Dorsolateral prefrontal cortex (tissue), 122 donors: ENCODE measurements at places on chromosomes 7 and 10. TPM values are rescaled to one million over a fixed set of nuclear protein-coding genes. Genes with fewer than 3 reads are reported as not detected.
A peak's percentile ranks its signal among the peaks of the same experiment; 100 is the strongest.

ZNF138 gene
- 38.1 TPM for total RNA-seq

LMOD2 gene
- not detected for total RNA-seq

OR2F1 gene
- total RNA-seq, result not detected

LRRC61 gene
- total RNA-seq, result 10.8 TPM

TMEM236 gene
- 0.16 TPM for total RNA-seq

ZNF398 gene
- total RNA-seq, result 24.8 TPM

PRLHR gene
- 1.5 TPM for total RNA-seq

DNA sequence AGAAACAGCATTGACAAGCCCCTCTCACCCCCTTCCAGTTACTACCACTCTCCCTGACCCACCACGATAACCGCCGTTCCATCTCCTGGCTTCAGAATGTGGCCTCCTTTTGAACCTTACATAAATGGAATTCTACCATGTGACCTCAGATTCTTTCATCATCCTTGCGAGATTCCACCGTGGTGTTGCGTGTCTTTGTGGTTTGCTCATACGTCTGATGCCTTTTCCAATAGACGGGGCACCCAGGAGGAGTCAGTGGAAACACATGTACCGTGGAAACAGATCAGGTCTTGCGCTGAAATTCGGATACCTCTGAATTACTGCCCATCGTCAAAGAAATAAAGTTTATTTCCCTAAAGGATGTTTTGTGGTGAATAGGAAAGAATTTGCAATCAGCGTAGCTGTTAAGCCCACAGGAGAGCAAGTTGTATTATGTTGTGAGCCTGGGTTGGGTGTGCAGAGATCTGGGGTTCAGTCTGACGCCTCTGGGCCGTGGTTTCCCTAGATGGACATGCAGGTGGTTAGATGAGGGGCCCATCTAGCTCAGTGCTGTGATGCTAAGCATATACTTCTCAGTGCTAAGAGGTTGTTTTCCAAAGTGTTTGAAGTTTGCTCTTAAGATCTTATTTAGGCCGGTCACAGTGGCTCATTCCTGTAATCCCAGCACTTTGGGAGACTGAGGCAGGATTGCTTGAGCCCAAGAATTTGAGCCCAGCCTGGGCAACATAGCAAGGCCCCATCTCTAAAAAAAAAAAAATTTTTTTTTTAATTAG lies 29.1 kb downstream of the GTF2IRD1 start:
- no peak for DNase-seq

GRCh38 chr10:21488957-21489446 lies 36.5 kb downstream of the SKIDA1 start:
- DNase-seq, result no peak

DNA sequence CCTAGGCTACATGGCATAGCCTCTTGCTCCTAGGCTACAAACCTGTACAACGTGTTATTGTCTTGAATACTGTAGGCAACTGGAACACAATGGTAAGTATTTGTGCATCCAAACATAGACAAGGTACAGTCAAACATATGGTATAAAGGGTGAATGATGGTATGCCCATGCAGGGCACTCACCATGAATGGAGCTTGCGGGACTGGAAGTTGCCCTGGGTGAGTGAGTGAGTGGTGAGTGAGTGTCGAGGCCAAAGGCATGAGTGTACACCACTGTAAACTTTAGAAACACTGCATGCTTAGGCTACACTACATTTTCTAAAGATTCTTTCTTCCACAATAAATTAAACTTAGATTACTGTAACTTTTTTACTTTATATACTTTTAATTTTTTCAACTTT lies 165.7 kb downstream of the PARD3 start:
- no peak for DNase-seq

DNA sequence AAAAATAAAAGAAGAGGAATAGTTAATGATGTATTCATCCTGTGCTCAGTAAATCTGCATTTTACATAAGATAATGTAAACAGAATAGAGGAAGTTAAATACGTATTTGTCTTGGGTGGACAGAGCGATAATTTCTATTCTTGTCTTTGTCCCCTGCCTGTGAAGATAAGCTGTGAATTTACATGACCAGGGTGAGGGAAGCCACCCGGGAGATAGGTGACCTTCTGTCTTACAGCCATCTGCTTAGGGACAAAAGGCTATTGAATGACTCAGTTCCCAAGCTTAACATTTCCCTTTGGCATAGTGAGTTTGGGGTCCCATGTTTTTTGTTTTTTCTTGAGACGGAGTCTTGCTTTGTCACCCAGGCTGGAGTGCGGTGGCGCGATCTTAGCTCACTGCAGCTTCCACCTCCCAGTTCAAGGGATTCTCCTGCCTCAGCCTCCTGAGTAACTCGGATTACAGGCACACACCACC lies 88.7 kb upstream of the KCTD7 start:
- no peak for DNase-seq

DNA sequence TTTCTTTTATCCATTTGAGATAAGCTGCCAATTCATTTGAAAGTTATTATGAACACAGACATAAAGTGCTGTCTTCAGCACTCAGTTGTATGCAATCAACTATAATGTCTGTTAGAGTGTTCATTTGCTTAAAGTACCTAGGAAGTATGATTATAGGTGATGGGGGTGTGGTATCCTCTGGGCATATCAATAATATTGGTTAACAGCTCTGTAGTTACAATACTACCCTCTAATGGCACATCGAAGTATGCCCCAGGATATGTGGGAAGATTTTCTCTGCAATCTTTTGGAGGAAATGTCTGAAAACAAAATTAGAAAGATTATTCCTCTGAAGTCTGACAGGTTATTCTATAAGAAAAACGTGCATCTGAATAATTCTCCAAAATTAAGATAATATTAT lies 429.7 kb downstream of the ARL4A start:
- no peak for DNase-seq

DNA sequence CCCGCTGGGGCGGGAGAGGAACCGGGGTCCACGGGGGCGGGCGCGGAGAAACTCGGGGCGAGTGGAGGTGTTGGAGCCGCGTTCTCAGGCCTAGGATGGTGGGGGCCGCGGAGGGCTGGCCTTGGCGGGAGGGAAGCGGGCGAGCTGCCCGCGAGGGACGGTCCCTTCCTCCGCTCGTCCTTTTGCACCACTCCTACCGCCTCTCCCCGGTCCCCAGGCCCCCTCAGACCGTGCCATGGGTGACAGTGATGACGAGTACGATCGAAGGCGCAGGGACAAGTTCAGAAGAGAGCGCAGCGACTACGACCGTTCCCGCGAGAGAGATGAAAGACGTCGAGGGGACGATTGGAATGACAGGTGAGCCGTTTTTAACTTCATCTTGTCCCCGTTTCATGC lies 451 bp downstream of the SRRT start:
- DNase-seq, result no peak

DNA sequence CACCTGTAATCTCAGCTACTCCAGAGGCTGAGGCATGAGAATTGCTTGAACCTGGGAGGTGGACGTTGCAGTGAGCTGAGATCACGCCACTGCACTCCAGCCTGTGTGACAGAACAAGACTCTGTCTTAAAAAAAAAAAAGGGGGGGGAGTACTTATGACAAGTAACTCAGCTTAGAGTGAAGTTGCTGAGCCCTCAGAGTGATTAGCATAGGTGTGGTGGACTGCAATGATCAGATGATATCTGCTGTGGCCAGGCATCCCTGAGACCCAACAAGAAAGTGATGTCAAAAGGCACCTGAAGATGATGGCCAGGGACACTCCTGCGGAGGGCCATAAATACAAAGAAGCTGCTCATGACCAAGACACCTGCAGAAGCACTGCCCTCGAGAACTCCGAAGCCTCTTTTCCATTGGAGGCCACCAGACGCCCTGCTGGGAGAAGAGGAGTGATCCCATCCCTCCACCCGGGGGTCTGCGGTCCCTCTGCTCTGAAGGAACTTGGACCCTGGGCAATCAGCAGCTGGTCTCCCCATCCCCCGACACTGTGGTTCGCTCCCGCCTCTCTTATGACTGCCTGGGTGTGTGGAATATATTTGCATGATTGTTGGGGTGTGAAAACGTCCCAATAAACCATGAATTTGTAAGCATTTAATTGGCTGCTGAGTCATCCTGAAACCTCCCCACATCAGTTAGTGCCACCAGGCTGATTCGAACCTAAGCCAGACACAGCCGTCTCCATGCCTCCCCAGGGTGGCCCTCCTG lies 46.0 kb downstream of the RASGEF1A start:
- DNase-seq, result no peak

DNA sequence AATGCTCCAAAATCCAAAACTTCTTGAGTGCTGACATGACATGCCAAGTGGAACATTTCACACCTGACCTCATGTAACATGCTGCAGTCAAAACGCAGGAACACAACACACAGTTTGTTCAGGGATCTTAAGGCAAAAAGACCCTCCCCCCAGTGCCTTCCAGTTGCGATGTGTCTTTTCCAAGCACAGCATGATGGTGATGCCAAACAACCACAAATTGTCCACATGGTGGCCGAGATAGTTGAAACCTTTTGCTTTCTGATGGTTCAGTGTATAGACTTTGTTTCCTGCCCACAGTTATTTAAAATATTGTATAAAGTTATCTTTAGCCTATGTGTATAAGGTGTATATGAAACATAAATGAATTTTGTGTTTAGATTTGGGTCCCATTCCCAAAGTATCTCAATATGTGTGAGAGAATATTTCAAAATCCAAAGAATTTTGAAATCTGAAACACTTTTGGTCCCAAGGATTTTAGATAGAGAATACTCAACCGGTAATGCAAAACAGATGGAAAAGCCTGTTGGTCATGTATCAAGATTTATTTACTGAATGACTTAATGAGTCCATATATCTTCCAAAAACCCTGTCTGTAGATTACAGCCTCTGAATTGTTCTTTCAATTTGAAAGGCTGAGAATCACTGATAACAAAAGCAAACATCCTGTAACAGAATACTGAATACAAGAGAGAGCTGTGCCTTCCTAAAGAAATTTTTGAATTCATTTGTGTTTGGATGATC lies 93.4 kb upstream of the OIT3 start:
- DNase-seq, result no peak

- DNase-seq, result no peak
Measured at GRCh38 chr10:113322843-113323242, 230.0 kb upstream of the HABP2 start.

GRCh38 chr10:101838416-101838970 lies 5.1 kb downstream of the KCNIP2 start:
- DNase-seq, result no peak

- DNase-seq, result peak; percentile 28
Measured at GRCh38 chr10:18400201-18400905, 251.0 kb downstream of the NSUN6 start.

DNA sequence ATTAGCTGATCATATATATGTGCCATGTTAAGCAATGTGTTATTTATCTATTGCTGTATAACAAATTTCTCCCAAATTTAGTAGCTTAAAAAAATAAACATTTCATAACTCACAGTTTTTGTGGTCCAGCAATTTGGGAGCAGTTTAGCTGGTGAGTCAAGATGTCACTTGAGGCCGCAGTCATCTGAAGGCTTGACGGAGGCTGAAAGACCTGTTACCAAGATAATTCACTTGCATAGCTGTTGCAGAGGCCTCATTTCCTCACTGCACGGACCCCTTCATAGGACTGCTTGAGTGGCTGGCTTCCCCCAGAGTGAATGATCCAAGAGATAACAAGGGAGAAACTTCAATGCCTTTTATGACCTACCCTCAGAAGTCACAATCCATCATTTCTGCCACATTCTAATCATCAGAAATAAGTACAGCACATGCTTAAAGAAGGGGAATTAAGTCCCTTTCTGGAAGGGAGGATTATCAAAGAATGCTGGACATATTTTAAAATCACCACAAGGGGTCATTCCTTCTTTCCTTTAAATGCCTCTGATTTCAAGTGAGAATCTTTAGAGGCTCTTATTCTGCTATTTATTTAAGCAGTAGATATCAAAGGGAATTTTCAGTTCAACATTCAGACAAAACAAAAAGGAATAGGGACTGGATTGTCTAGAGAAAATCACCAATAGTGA lies 10.5 kb upstream of the SRPK2 start:
- DNase-seq, result no peak

- no peak for DNase-seq
Measured at GRCh38 chr10:63363951-63364350, 101.8 kb downstream of the JMJD1C start.

DNA sequence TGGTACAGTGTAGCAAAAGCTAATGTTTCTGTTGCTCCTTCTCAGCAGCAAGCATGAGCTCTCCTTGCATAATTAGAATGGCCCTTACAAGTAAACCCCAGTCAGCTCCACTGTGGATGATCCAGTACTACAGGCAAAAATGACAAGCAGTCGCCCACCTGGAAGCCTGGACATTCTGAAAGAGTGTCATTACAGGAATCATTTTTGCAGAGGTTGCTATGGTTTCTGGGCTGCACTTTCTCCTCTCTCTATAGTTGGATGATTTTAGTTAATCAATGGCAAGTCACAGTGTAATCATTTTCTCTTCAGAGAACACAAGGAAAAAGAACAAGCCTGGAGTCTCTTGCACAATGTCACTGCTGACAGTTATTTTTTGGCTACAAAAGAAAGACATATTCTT lies 102.9 kb upstream of the MYO3A start:
- no peak for DNase-seq

- DNase-seq, result no peak
Measured at GRCh38 chr7:26490640-26491624, 199.3 kb downstream of the SNX10 start.

GRCh38 chr10:132532179-132532578 lies 5.4 kb upstream of the INPP5A start:
- no peak for DNase-seq

- no peak for DNase-seq
Measured at GRCh38 chr10:86366902-86367151, 232 bp upstream of the GRID1 start.

DNA sequence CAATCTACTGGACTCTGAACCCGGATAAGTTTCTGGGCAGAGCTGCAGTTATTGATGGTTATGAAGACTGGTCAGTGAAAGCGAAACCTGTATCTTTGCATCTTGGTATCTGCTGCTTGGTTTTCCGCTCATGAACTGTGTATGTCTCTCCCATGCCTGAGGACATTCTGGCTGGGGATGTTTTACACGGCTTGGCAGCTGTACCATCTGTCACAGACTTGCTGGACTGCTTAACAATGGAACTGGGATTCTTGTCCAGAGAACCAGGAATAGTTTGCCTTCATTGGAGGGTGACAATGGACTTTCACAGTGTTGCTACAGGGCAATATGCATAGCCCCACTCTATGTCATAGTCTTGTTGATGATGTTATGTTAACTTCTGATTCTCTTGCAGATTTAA lies 119.9 kb upstream of the TMEM106B start:
- no peak for DNase-seq

- no peak for DNase-seq
Measured at GRCh38 chr7:80829527-80829926, 89.3 kb downstream of the SEMA3C start.
